ENCODE measurements at places on chromosomes 6 and 20. TPM values are rescaled to one million over a fixed set of nuclear protein-coding genes. Genes with fewer than 3 reads are reported as not detected.
A peak's percentile ranks its signal among the peaks of the same experiment; 100 is the strongest.

DNA sequence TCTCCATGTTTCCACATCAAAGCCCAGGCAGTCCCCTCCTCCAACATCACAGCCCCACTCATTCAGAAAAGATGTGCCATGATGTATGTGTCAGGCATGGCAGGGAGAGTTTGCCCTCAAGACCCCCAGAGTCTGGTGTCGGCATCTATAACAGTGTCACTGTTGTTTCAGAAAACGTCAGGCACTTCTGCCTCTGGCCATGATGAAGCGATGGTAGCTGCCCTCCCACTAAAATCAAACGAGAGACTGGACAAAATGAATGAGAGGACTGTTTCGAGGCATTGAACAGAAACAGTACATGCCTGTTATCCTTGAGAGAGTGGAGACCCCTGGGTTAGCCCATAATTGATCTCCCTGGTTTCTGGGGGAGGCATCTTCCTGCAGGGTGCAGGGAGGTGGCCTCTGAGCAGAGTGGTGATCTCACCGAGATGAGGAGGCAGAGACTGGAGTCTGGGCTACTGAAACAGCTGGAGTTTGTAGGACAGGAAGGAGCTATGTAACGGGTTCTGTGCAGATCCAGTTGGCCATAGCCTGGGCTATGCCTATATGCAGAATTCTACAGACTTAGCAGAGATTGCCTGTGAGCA lies 144.5 kb downstream of the SYCP2 start:
- DNase-seq: no peak
- H3K27ac ChIP-seq: no peak overlapping the region
- no peaks in the 10 kb centered on the region for H3K27me3 ChIP-seq
- no peak overlapping the region for H3K4me3 ChIP-seq
- no peaks in the 10 kb centered on the region for H3K4me1 ChIP-seq
- no peaks in the 10 kb centered on the region for H3K36me3 ChIP-seq

DNA sequence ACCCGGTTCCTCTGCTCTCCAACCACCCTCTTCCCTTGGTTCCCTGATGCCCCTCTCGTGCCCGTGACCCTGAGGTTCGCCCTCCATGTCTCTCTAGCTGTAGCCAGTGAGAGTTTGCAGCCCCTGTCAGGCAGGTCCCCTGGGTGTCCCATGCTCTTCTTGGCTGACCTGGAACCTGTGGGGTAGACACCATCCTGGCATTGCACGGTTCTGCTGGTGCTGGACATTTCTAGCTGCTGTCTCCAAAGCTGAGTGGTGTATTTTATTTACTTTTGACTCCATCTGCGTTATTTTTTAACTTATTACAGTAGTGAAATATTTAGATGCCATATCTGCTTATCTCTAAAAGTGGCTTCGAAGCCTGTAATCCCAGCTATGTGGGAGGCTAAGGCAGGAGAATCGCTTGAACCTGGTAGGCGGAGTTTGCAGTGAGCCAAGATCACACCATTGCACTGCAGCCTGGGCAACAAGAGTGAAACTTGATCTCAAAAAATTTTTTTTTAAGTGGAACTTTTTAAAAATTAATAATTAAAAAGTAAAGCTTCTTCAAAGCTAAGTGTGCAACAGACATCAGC lies 12.5 kb downstream of the ENTPD6 start:
- no peak for DNase-seq
- peaks cover 6% of the 10 kb centered on the region for H3K36me3 ChIP-seq
- no peak overlapping the region for H3K27ac ChIP-seq
- no peak overlapping the region for H3K4me3 ChIP-seq
- H3K4me1 ChIP-seq: no peaks in the 10 kb centered on the region

- DNase-seq: peak; percentile 3
- no peak overlapping the region for H3K4me3 ChIP-seq
- H3K4me1 ChIP-seq: no peaks in the 10 kb centered on the region
- no peak overlapping the region for H3K27ac ChIP-seq
These were observed 34.3 kb downstream of the PRSS35 start for GRCh38 chr6:83546636-83547035.

Gene CLPSL2
- not detected for total RNA-seq

Gene ANKRD66
- not detected for total RNA-seq
